ENCODE measurements at places on chromosomes 5 and 9. TPM values are rescaled to one million over a fixed set of nuclear protein-coding genes. Genes with fewer than 3 reads are reported as not detected.
A peak's percentile ranks its signal among the peaks of the same experiment; 100 is the strongest.

The SH3TC2 gene
- total RNA-seq = 1.3 TPM

The CBY3 gene
- total RNA-seq = not detected

The GARNL3 gene
- 10.2 TPM for total RNA-seq

- peak; percentile 34 for DNase-seq
Observed at GRCh38 chr5:93584596-93585040, 1.6 kb downstream of the NR2F1 start.

GRCh38 chr9:27683181-27683580 lies 109.9 kb upstream of the C9orf72 start:
- DNase-seq = no peak

Data from kidney (tissue), 22 donors.